ENCODE measurements at places on chromosomes 5 and 9.

DNA sequence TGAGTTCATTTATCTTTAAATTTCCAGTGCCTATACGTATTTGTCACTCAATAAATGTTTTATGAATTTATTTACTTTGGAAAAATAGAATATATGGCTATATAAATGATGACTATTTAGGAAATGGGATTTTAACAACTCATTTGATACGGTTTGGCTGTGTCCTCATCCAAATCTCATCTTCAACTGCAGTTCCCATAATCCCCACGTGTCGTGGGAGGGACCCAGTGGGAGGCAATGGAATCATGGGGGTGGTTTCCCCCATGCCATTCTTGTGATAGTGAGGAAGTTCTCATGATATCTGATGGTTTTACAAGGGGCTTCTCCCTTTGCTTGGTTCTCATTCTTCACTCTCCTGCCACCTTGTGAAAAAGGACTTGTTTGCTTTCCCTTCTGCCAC, 187.6 kb upstream of the EFNA5 start:
- no peak for DNase-seq

GRCh38 chr5:66653325-66653724, 57.1 kb downstream of the MAST4 start:
- no peak for DNase-seq

DNA sequence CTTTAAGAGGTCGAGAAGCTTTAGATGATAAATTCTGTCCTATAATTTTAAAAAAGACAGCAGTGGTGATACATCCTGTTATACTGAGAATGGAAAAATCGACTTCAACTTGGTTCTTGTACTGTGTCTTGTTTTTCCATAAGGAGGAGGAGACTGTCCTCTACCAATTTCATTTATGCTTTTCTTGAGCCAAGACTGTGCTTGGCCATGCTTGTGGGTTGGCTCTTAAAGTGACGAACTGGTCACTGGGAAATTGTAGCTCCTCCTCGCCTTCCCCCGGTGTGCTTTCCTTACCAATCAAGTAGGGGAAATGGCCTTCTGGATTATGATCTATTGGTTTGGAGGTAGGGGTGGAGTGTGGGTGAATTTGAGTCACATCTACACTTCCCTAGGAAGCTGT, 67.1 kb upstream of the HSPB3 start:
- DNase-seq: no peak

DNA sequence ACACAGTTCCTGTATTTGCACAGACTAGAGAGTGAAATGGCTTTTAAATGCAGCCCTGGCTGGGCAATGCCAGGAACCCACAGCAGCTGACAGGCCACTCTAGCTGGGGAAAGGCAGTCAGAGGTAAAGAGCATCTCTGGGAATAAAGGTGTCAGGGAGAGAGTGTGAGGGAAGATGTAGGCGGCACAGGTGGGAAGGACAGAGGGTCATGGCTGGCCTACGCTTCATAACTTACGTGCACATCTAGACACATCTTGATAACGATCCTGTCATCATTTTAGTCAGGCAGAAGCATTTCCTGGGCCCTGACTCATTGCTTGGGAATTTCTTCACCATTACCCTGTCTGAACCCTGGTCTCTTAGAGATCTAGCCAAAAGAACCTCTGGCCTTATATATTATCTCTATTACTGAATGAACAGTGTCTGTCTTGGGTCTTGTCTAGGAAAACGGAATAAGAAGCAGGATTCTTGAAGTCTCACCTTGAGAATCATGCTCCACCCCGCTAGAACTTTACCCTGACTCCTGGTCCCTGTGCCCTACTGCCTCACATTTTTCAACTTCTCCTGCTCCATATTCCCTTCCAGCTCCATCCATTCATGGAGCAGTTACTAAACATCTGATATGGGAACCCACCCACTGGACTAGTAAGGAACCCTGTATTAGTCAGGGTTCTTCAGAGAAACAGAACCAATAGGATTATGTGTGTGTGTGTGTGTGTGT, 106.4 kb upstream of the ELL2 start:
- DNase-seq: no peak

GRCh38 chr5:139232147-139232724, 34.1 kb upstream of the SIL1 start:
- DNase-seq: peak; percentile 17

- peak; percentile 12 for DNase-seq
These were observed 105.3 kb downstream of the UBE2R2 start for GRCh38 chr9:33921967-33922895.

DNA sequence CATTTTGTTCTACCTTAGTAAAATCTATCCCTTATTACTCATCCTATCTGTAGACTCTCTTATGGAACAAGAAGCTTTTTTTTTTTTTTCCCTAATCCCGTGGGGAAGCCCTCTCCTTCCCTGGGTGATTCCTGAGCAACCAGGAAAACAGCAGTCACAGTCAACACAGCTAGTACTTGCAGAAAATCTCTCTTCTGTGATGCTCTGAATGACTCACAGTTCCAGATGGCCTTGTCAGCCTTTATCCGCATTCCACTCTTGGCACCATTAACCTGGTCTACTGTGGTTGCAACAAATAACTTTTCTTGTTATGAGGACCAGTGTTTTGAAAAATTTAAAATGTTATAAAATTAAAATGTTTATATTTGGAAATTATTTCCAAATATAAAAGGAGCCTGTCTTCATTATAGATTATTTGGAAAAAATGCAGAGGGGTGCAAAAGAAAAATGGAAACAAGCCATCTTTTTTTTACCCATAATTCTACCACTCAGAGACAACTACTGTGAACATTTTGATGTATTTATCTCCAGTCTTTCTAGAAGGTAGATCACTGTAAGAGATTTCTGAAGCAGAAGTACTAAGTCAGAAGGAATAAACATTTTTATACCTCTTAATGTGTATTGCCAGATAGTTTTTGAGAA, 486.7 kb downstream of the RAB3C start:
- no peak for DNase-seq

DNA sequence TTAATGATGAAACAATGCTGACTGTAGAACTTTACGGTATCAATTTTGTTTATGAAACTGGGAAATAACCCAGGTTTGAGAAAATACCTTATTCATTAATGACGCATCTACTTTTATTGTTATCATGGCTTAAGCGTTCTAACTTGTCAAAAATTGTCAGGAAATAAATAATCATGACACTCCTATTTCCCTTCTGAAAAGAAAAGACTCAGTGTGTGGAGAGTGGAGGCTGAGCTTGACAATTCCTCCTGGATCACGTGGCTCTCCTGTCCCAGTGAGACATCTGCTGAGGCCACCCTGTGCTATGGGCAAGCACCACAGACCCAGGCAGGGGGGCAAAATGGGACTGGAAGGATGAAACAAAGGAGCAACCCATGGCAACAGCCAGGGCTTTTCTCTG, 466.4 kb downstream of the ZNF608 start:
- DNase-seq: no peak

GRCh38 chr9:13278368-13279246, 885 bp downstream of the MPDZ start:
- DNase-seq: peak; percentile 76

DNA sequence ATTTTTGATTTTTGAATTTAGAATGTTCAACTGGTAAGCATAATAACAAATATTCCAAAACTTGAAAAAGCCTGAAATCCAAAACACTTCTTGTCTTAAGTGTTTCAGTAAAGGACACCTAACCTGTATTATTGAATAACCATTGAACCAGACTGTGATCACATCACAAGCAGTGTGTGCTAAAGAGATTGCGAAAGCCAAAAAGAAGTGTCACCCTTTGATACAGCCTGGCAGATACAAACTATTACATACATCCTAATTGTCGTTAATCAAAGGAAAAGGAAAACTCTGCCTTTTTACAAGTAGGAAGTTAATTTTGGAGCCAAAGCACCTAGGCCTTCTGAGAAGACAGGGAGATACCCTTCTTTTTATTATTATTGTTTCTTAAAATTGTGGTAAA, 8.4 kb upstream of the FAM120AOS start:
- DNase-seq: no peak

DNA sequence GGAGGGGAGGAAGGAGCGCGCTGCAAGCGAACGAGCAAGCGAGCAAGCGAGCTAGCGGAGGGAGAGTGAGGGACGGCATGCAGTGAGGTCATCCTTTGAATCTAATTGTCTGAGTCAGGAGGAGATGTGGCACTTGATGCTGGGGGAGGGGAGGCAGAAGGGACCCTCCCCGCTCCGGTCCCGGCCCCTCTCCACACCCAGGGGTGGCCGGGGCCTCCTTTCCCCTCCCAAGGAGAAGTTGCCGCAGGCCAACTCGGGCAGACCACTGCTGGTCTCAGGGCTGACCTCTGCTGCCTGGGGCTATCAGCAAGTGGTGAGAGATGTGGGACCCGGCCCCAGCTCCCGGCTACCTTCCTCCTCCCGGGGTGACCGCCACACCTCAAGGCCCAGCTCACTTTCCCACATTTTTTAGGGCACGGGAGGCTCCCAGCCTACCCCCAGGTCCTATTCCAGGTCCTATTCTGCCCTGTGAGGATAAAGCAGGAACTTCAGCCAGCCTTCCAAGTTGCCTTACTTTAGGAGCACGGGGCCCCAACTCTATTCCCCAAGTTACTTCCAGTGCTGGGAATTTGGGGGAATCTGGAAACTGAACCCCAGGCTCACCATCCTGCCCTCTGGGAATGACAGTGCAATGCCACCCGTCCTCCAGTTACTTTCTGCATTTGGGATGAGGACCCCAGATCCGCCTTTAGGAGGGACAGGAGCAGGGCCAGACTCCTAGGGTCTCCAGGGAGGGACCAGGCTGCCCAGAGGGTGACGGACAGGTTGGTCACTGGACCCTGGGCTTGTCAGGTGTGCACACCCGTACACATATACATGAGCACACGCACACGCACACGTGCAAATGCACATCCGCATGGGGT, 11.1 kb downstream of the CNTFR start:
- DNase-seq: peak; percentile 16

DNA sequence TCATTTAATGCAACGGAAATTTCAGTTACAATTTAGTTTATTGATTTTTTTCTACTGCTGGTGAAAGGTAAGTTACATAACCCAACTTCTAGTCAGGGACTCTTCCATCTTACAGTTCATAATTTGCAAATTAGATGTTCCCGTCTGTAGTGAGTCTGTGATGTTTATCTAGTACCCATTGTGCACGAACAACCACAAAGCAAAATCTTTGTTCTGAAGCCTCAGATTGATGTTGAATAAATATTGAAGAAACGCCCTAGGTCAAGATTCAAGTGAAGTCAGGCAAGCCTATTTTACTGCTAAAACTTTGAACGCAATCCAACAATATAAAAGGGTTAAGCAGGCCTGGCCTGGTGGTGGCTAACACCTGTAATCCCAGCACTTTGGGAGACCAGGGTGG, 43.1 kb downstream of the BASP1 start:
- DNase-seq: peak; percentile 60

- DNase-seq: no peak
These were observed 32.1 kb downstream of the PRKACG start for GRCh38 chr9:68981789-68982188.

- DNase-seq: no peak
These were observed 791.8 kb upstream of the C9orf72 start for GRCh38 chr9:28365020-28365640.

GRCh38 chr5:133472829-133473228, 139.5 kb downstream of the FSTL4 start:
- DNase-seq: no peak

GRCh38 chr9:21154018-21154608, 12.3 kb downstream of the IFNA21 start:
- DNase-seq: peak; percentile 6

- no peak for DNase-seq
These were observed 50.4 kb downstream of the PPIC start for GRCh38 chr5:122985954-122986721.

DNA sequence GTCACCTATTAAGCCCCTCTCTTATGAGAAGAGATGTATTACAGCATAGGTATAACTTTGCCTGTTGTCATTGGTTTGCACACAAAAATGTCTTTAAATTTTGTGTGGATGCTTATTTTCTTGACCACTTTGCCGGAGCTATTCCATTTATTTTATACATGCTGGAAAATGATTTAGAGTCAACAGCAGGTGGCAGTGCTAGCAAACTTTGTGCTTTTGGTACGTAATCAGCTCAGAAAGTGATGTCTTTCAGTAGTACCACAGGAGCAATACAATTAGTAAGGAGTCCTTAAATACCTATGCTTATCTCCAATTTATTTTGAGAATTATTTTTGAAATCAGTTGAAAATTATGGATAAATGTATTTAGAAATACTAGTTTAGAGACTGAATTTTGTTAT, 19.8 kb upstream of the NUDT12 start:
- peak; percentile 66 for DNase-seq

GRCh38 chr9:15453956-15454355, 31.3 kb downstream of the SNAPC3 start:
- DNase-seq: no peak

DNA sequence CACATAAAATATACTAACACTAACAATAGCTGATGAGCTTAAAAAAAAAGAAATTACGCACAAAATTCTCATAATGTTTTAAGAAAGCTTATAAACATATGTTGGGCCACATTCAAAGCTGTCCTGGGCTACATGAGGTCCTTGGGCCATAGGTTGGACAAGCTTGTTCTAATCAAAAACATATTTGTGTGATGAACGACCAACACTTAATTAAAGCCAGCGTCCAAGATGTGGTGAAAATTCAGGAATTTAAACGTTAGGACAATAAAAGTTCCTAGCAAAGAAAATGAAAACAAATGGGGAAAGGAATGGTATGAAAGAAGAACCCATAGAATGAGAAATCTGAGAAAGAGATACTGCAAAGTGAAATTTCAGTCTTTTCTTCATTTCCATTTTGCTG, 429.6 kb upstream of the DMAC1 start:
- no peak for DNase-seq

GRCh38 chr9:109483744-109484429, 14.2 kb downstream of the PTPN3 start:
- peak; percentile 8 for DNase-seq
